Activated T-cell treated with anti-CD3 and anti-CD28 coated beads, Interleukin-2, amount 50 U/mL, for 48 hours (primary cell): ENCODE measurements at places on chromosomes 3 and 15.

- DNase-seq = no peak
Observed at GRCh38 chr3:46406443-46406787, 451 bp downstream of the CCR5AS start.

GRCh38 chr3:99601515-99601914, 36.9 kb upstream of the COL8A1 start:
- DNase-seq = no peak

DNA sequence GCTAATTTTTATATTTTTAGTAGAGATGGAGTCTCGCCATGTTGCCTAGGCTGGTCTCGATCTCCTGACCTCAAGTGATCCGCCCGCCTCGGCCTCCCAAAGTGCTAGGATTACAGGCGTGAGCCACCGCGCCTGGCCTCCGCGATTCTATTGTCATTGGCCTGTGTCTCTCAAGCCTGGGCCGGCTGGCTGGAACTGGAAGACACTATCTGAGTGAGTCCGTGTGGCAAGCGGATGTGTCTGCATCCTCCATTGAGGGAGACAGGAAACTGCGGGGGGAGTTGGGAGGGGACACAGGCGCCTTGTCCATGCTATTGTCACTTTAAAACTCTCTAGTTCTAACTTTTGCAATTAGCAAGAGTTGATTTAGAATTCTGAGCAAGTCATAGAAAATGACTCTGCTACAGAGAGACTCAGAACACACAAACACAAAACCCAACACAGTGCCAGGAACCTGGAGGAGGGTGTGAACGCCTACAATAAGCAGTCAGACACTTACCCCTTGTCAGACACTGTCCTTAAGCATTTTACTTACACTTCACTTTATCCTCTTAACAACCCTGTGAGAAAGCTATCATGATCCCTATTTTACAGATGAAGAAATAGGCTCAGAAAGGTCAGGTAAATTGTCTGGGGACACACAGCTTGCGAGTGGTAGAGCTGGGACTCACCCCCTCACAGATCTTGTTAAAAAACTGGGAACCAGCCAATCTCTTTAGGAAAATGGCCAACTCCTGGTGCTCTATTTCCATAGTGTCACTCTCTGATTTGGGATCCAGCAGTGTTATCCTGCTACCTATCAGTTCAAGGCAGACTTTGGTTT, 38.7 kb downstream of the ANP32A start:
- peak; percentile 64 for DNase-seq

GRCh38 chr3:153976891-153977554, 144.2 kb upstream of the ARHGEF26 start:
- no peak for DNase-seq

GRCh38 chr3:30282154-30282696, 324.2 kb upstream of the TGFBR2 start:
- no peak for DNase-seq

DNA sequence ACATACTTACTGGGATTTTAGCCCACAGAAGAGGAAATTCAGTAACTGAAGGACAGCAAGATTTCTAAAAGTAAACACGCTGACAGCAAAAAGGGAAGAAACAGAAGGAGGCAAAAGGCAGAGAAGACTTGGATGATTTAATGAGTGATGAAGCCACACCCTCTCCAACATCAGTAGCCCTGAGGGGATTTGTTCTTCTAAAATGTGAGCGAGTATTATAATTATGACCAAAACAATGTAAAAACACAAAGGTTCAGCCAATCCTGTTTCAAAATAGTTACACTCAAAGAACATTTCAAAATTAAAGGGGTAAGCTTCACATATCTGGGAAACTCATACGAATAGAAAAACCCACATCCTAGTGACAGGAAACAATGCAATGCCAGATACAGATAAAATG, 25.0 kb downstream of the MCCC1 start:
- no peak for DNase-seq

GRCh38 chr3:32595323-32595722, 24.7 kb upstream of the DYNC1LI1 start:
- DNase-seq = no peak

GRCh38 chr3:50649451-50649931, 25.2 kb upstream of the DOCK3 start:
- DNase-seq = no peak

DNA sequence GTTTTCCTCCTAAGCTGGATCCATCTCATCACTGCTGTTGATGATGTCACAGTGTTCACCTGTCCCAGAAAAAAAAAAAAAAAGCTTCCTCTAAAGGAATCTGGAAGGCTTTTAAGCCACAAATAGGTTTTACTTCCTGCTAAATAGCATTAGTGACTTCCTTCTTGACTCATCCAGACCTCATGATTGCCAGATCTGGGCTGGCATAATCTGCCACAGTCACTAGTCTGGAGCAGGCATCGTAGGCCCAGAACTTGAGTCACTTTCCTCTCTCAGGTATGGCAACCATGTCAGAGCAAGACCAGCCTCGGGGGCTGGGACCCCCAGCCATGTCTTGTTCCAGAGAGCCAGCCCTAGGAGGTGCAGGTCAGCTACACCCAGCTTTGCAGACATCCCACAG, 266.5 kb upstream of the CADM2 start:
- no peak for DNase-seq

DNA sequence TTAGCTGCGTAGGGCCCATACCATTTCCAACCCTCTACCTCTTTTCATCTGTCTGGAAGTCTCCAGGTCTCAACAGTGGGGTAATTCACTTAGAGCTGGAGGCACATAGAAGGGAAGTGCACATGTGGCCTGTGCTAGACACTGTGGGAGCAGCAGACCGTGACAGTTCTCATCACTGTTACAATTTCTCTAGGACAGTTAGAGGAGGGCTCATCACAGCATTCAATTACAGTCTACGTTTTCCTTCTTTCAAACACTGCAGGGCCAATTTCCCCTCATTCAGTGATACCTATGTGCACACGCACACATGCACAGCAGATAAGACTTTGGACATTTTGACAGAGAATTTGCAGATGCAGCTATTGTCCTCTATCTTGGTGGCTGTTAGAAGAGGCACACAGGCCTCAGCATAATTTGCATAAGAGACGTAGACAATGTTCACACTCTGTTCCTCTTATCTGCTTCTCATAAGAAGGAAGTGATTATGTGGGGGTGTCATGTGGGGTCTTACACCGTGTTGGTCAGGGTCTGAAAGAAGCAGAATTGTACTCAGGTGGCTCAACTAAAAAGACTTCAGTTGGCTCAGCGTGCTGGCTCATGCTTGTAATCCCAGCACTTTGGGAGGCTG, 12.6 kb upstream of the HRG start:
- no peak for DNase-seq

DNA sequence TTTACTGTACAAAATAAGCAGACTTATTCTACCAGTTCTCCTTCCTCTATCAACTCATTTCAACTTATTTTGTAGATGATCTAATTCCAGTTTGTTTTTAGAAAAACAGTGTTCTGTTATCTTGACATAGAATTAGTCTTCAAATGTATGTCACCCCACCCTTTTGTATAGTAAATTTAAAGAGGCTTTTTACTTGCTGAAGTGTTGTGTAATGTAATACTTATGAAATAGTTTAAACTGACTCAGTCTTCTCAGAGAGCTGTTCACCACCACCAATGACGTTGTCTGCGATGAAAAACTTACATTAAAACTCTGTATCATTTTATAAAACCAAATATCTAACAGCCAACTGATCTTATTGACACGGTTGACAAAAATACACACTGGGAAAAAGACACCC, 82.9 kb downstream of the RAP2B start:
- DNase-seq = no peak

GRCh38 chr3:98528474-98529346, 3.1 kb upstream of the GPR15 start:
- DNase-seq = no peak

- no peak for DNase-seq
Observed at GRCh38 chr3:37094636-37095035, 79.7 kb downstream of the LRRFIP2 start.

DNA sequence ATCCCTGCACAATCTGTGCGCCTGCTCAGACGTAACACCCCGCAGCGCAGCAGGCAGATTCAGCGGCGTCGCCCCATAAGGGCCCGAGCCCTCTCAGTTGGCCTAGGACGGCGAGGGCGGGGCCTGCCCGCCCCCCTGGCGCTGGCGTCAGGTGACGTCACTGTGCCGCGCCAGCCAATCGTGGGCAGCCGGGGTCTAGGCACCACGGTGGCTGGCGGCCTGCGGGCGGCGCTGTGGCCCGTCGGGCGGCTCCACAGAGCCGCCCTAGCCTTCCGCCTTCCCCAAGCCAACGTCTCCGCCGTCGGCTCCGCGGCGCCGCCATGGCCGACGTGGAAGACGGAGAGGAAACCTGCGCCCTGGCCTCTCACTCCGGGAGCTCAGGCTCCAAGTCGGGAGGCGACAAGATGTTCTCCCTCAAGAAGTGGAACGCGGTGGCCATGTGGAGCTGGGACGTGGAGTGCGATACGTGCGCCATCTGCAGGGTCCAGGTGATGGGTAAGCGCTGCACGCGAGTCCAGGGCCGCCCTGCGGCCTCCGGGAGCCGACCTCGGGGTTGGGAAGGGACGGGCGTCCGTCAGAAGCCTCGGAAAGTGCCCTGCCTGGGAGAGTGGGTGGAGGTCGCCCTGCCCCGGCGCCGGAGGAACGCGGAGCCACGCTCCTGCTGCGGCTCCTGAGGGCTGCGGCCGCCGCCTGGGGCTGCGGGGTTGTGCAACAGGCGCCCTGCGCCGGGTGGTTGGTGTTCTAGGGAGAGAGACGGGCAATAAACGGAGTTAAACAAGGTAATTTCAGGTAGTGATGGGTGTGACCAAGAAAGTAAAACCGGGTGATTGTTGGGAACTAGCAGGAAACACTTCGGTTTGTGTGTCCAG, at the start of gene RNF7:
RNF7 (plus strand) TSS at position 277 of the 869 bp plus-strand sequence; CDS start at position 321, 44 bp downstream.
- DNase-seq = peak; percentile 97

- no peak for DNase-seq
Observed at GRCh38 chr3:45312836-45313493, 75.4 kb upstream of the LARS2 start.

DNA sequence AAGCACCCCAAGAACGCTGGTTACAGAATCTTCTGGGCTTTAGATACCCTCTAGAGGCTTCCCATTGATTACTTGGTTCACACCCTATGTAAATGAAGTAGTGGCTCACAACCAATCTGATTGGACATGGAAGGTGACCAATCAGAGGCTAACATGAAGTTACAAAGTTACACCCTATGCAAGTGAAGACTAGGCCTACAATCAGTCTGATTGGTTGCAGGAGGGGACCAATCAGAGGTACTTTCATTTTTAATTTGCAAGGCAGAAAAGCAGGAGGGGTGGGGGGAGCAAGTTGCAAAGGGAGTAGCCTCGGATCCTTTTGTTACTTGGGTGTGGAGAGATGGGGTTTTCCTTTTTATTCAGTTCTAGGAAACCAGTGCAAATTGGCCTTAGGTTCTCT, 11.1 kb upstream of the RTP2 start:
- no peak for DNase-seq

GRCh38 chr3:119783883-119784282, 2.0 kb downstream of the NR1I2 start:
- no peak for DNase-seq

GRCh38 chr15:70281811-70282307, 184.1 kb upstream of the TLE3 start:
- DNase-seq = no peak

GRCh38 chr3:34387826-34388564, 589.6 kb downstream of the PDCD6IP start:
- DNase-seq = no peak

GRCh38 chr15:39184701-39185390, 396.0 kb upstream of the THBS1 start:
- no peak for DNase-seq

DNA sequence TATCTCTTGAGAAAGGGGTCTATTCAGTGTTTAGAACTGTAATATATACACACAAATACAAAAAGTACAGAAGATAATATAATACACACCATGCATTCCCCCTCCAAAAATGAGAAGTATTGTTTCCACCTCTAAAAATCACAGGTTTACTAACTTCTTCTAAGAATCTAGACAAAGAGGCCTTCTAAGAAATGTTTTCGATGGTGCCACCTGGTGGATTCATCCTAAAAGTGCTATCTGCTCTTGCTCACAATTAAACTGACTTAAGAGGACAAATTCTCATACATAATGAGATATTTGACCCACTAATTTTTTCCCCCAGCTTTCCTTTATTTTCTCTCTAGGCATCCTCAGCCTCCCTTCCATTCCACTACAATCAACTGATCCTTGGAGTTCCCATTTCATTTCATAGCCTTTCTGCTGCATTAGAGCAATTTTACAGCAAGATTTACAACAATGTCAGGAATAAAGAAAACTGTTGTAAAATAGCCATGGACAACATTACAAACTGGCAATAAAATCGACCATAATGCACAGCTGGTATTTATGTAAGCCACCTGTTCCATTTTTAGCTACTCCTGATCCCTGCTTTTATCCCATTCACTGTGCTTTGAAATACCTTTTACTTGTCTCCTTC, 124.6 kb downstream of the ARRDC4 start:
- no peak for DNase-seq

GRCh38 chr3:161567577-161568361, 71.2 kb downstream of the OTOL1 start:
- no peak for DNase-seq

DNA sequence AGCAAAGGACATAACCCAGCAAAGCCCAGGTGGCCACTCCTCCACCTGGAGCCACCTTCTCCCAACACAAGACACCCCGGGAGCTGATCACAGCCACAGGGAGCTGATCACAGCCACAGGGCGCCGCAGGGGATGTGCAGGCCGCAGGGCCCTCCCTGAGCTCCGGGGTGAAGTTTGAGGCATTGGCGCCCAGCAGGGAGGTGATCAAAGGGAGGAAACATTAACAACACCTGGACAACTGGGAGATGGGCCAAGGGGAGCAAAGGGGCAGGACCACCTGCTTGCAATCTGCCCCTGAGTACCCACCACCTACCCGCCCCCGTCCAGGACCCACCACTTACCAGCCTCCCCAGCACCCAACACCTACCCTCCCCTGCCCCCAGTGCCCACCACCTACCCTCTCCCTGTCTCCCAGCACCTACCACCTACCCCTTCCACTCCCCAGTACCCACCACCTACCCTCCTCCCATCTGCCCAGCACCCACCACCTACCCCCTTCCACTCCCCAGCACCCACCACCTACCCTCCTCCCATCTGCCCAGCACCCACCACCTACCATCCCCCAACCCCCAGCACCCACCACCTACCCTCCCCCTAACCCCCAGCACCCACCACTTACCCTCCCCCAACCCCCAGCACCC, 2.4 kb downstream of the UROC1 start:
- DNase-seq = no peak

GRCh38 chr3:116920826-116921610, 211.4 kb downstream of the TUSC7 start:
- no peak for DNase-seq

DNA sequence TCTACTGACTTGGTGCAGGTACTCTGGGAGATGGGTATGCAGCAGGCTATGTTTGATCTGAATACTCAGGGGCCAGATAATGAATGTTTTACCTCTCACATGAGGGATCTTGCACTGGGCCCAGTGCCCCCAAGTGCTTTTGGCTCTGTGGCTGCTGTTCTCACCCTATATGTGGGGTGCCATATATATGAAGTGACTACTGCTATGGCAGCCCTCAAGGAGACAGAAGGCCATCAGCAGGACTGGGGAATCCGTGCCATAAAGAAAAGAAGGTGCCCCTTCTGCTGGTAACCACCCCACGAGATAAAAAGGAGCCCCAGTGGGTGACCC, 302.1 kb downstream of the ZPLD1 start:
- no peak for DNase-seq
